AG08396 (cell line): ENCODE measurements at places on chromosomes 11 and 22.
A peak's percentile ranks its signal among the peaks of the same experiment; 100 is the strongest.

DNA sequence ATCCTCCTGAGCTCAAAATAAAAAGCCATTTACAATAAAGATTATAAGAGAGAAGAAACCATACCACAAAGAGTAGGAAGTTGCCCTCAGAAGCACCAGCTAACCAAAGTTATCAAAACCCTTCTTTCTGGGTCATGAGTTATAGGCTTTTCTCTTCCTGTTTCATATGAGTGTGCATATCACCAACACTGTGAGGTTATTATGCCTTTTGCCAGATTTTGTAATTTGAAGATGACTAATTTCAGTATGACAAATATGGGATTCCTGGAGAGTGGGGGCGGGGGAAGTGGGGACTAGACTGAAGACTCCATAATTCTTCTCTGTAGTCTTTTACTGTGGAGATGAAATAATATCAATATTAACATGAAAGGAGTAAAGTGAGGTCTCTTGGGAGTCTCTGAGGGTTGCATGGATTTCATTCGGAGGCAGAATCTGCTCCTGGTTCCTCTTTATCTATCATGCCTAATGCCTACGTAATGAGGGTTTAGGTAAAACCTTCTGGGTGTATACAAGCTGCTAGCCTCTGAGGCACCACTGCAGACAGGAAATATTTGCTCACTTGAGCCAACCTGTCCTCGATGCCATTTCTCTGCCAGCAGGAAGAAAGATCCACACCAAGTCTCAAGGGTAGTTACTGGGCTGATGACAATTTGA lies 2.1 kb downstream of the LPXN start:
- DNase-seq: peak; percentile 38

- DNase-seq: no peak
Observed at GRCh38 chr22:37187552-37187890, 526 bp downstream of the C1QTNF6 start.

GRCh38 chr11:57668434-57668782 lies 494 bp downstream of the ZDHHC5 start:
- DNase-seq: peak; percentile 43

- no peak for DNase-seq
Observed at GRCh38 chr11:66470015-66470414, 3.3 kb downstream of the PELI3 start.

- DNase-seq: no peak
Observed at GRCh38 chr11:8085011-8085645, 4.1 kb downstream of the TUB start.

DNA sequence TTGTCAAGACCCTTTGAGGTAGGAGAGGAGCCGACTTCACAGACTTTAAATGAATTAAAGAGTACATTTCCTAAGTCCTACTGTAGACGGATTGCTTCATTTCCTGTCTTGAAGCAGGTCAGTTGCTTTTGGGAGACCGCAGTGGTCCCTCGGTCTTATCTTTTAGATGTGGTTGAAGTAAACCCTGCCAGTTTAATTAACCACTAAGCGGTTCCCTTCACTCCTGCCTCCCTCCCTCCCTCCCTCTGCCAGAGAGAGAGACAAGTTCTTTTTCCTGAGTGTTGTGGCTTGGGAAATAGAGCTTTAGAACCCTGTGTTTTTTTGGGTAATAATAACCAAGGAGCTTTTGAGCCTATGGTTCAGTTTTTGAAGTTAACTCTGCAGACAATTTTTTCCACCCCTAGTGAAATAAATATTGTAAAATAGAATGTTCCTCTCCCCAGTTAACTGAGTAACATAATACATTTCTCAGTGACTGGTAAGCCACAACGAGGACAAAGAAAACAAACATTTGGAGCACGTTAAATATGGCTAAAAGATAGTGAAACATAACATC lies 147.5 kb downstream of the LDLRAD3 start:
- peak; percentile 23 for DNase-seq

- DNase-seq: no peak
Observed at GRCh38 chr22:19525666-19526065, 1.5 kb upstream of the CLDN5 start.

DNA sequence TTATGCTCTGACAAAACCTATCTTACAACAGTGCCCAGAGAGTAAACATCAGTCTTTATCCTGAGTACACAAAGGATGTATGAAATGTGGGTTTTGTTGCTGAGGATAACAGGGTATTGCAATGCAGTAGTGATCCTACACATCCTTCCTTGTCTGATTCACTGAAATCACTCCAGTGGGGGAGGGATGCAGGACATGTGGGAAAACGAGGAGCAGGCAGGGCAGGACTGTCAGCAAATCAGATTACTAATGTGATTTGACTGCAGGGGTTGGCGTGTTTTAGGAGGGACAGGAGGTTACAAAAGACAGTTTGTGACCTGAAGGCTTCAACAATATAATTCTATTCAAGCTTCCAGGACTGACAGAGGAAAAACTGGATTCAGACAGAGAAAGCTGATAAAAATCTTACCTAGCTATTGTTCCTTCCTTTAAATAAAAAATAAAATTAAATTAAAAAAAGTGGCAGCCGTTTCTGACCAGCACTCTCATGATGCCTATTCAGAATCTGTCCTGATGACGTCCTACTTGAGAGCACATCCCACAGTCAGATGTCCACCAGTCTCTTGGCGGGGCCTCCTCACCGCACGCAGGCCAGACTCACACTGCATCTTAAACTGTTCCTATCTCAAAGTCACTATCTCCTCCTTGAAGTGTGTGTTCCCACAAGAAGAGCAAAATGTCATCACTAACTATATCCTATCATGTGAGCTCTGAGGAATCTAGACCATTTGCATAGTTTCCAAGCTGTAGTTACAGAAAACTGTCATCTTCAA lies 50.6 kb upstream of the MN1 start:
- no peak for DNase-seq

DNA sequence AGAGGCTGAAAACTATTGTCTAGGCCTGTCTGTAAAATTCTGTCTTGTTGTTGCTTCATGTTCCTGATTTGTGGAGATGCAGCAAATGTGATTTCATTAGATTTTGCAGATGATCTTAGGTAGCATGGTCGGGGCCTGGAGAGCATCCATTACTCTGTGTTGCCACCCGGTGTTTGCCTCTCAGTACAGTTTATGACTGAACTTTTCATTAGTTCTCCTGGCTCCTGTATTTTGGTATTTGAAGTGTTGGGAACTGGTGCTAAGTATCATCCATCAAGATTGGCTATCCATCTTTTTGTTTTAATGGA lies 7.7 kb downstream of the YWHAH start:
- DNase-seq: no peak

- no peak for DNase-seq
Observed at GRCh38 chr22:46322711-46323110, 12.8 kb upstream of the TRMU start.

DNA sequence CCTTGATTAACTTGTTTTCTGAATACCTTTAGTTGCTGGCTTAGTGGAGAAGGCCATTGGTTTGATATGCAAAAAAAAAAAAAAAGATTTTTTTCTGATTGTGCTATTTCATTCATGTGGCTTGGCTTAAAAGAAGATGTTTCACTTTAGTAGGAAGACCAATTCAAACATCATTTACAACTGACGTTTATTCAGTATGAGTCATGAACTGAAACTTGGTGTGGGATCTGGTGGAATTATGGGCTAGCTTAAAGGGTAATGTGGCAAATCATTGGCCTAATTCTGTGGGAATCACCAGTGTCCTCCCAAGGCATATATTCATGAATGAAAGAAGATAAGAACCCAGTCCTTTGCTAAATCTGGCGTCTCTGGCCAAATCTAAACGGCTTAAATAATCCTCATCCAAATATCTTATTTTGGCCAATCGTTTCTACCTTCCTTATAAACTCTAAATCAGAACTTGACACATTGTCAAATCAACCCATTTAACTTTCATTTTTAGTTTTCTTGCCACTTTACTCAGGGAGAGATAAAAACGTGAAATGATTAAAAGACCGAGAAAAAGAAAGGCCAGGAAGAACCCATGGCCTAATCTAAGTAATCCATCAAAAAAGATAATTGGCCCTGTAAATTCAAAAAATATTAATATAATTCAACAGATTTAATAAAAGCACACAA lies 77.0 kb downstream of the DDIAS start:
- DNase-seq: peak; percentile 63

DNA sequence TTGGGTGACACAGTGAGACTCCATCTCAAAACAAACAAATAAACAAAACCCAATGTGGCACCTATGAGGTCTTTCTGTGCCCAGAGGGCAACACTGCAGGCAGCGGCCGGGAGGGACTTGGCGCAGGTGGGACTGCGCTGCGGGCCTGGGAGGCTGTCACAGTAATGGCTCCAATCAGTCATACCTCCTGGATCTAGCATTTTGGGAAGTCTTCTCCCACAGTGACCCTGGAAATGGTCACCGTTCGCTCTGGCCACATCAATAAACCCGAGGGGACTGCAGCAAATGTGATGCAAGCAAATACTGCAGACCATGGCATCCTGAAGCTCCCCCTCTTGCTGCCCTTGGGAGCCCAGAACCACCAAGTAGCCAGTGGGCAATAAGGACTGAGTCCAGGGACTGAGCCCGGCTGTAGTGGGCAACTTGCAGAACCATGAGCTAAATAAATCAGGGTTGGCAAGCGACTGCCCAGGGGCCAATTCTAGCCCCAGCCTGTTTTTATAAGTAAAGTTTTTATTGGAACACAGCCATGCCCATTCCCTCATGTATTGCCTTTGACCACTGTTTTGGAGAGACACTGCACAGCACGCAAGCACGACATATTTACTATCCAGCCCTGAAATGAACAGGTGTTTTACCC lies 15.4 kb downstream of the SHANK2 start:
- no peak for DNase-seq

DNA sequence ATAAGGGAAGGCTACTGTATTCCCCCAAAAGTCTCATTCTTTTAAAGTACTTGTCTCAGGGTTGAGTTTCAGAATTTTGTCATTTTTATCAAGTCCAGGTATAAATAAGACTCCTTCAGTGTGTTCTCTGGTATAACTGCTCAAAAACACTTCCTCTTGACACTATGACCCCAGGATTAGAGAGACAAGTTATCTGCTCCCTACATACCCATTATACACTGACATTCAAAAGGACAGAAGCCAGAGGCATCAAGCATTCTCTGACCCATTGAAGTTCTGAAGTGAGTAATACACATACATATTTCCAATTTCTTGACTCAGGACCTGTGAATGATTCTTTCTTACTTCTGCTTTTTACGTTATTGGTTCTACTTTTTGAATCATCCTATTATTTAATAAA lies 447.8 kb upstream of the CNTN5 start:
- DNase-seq: no peak
